G401 (cell line): ENCODE measurements at places on chromosomes 3 and 15. TPM values are rescaled to one million over a fixed set of nuclear protein-coding genes. Genes with fewer than 3 reads are reported as not detected.

Gene IL5RA
- total RNA-seq = not detected in 2 replicates

Gene SLC27A2
- 0.06 TPM in 1 of 2 replicates, not detected in the other for total RNA-seq

Gene CFAP20DC
- total RNA-seq = 1.8 and 2.2 TPM in 2 replicates

Gene CYP19A1
- total RNA-seq = not detected in 2 replicates

Gene QARS1
- total RNA-seq = 274 and 325 TPM in 2 replicates

Gene MEX3B
- total RNA-seq = not detected in 2 replicates

Gene PLSCR2
- not detected in 2 replicates for total RNA-seq
